Naive thymus-derived CD4-positive, alpha-beta T cell (primary cell): ENCODE measurements at places on chromosomes 5 and 9. TPM values are rescaled to one million over a fixed set of nuclear protein-coding genes. Genes with fewer than 3 reads are reported as not detected.

DNA sequence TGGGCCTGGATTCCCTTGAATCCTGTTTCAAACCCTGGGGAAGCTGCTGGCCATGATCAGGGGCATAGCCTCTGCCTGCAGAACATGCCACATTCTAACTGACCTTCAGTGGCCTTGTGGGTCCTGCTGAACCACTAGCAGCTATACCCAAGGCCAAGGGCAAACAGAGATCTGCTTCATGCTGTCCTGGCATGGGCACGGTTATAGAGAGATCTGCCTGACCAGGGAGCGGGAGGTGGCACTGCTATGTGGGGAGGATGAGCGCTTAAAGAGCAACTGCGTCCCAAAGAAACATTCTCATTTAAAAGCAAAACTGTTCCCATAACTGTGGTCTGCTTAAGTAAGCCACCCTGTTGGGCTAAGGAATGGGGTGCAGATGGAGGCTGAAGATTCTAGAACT, 36.5 kb upstream of the SYNPO start:
- no peak for DNase-seq

GRCh38 chr9:13444245-13445102, 165.0 kb upstream of the MPDZ start:
- DNase-seq, result no peak

DNA sequence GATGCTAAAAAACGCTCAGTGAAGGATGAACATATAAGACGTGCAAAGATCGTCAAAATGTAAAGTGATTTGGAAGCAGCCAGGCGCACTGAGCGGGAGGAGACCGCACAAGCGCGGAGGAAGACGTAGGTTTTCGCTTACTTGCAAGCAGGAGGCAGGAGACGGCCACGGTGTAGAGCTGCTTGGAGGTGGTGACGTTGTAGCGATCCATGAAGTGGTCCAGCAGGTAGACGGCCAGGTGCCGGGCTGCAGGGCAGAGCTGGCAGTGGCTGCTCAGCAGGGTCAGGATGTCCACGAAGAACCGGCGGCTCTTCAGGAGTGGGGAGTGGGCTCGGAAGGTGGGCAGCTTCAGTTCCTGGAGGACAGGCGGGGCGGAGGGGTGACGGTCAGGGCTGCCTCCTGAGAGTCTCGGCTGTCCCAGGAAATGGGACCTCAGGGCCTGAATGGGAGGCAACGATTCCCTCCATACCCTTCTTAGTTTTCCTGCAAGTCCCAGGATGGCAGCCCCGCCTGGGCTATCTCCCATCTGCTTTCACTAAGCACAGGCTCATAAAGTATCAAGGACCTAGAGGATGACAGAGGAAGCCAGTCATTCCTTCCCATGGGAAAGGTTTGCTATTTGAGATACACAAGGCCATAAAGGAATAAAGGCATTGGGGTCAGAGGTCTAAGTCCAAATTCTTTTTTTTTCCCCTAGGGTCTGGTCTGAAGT, 31.8 kb downstream of the CCNJL start:
- DNase-seq, result no peak

GRCh38 chr5:57007344-57007743, 55.4 kb upstream of the MIER3 start:
- no peak for DNase-seq

DNA sequence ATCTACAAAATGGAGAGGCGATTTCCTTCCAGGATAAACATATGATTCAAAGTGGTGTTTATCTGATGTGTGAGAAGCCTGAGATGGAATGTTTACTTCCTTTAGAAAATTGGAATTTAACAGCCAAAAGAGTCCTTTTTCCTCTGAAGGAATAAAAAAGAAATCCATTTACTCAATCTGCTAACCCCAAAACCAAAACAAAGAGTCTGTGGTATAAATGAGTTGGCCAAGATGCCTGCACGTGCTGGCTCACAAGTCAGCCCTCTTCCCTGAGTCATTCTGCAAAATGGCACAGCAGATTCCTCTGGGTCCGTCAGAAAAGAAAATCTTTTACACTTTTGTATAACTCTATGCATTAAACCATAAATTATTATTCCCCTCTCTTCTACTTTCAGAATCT, 60.8 kb downstream of the EBF1 start:
- no peak for DNase-seq

- DNase-seq, result no peak
Measured at GRCh38 chr5:96863949-96864584, 12.2 kb upstream of the ERAP2 start.

GRCh38 chr5:66856041-66856805, 260.0 kb downstream of the MAST4 start:
- DNase-seq, result no peak

GRCh38 chr9:76573905-76574760, 115.2 kb downstream of the GCNT1 start:
- DNase-seq, result no peak

- no peak for DNase-seq
Measured at GRCh38 chr5:57225553-57225952, 51.7 kb downstream of the GPBP1 start.

GHR gene
- not detected for total RNA-seq

IFNA21 gene
- total RNA-seq, result not detected

CDHR2 gene
- 1.0 TPM for total RNA-seq

DNA sequence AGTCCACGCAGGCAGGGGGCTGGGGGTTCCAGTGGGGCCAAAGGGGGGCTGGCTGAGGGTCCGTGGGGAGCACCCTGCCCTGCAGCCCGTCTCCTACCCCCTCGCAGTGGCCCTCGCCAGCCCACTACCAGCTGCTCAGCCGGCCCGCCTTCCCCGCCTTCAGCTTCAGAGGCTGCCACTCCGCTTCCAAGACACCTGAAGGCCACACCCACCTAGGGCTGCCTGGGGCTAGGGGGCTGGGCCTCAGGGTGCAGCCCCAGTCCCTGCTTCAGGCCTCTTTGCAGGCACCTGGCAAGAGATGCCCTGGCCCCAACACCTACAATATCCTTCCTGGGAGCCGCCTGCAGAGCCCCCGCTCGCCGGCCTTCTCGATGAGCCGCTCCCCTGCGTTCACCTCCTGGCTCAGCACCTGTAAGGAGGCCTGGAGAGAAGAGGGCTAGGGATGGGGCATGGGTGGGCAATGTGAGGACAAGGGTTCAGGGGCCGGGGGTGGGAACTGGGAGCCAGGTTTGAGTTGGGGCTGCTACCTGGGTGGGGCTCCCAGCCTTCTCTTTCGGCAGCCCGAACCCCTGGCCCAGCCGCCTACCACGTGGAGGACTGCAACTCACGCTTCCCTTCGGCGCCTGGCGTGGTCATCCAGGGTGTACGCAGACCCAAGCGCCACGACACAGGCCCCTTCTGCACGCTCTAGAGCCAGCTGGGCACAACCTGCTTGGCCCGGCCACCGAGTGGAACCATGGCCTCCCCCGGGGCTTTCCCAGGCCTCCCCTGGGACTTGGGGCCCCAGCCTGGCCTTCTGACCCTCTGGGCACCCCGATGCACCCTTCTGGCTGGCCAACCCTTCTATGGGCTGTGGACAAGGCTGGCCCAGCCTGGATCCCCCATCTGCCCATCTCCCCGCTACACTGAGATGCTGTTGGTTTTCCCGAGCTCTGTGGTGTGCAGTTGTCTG, 1.7 kb downstream of the STPG3 start:
- DNase-seq, result no peak

AGXT2 gene
- not detected in 2 replicates for total RNA-seq

DNA sequence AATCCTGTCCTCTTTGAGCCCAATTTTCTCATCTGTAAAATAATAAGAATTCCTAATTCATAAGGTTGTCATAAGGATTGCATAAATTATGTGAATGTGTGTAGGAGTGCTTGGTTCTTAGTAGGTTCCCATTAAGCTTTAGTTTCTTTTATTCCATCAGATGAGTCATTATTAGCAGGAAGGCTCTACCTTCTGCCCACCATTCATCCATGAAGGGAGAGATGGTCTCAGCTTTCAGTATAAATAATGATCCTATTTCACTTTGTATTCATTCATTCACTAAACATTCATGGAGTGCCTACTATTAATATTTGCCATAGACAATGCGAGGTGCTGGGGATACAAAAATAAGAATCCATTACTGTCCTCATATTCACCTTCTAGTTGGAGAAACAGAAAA, 3.0 kb downstream of the CMYA5 start:
- DNase-seq, result no peak

GRCh38 chr5:151233616-151234085, 9.8 kb upstream of the CCDC69 start:
- no peak for DNase-seq

ENHO gene
- not detected for total RNA-seq

SRA1 gene
- 45.5 TPM for total RNA-seq

- DNase-seq, result no peak
Measured at GRCh38 chr5:158679221-158679641, 420.5 kb downstream of the EBF1 start.

DNA sequence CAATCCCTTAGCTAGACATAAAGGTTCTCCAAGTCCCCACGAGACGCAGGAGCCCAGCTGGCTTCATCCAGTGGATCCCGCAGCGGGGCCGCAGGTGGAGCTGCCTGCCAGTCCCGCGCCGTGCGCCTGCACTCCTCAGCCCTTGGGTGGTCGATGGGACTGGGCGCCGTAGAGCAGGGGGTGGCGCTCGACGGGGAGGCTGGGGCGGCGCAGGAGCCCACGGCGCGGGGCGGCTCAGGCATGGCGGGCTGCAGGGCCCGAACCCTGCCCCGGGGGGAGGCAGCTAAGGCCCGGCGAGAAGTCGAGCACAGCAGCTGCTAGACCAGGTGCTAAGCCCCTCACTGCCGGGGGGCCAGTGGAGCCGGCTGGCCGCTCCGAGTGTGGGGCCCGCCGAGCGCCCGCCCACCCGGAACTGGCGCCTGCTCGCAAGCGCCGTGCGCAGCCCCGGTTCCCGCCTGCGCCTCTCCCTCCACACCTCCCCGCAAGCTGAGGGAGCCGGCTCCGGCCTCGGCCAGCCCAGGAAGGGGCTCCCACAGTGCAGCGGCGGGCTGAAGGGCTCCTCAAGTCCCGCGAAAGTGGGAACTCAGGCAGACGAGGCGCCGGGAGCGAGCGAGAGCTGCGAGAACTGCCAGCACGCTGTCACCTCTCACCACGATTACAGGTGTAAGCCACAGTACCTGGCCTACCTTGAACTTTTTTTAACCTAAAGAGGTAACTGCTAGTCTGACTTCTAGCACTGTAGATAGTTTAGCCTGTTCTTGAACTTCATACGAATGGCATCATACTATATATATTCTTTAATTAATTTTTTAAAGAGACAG, 35.5 kb downstream of the PTGS1 start:
- no peak for DNase-seq

DNA sequence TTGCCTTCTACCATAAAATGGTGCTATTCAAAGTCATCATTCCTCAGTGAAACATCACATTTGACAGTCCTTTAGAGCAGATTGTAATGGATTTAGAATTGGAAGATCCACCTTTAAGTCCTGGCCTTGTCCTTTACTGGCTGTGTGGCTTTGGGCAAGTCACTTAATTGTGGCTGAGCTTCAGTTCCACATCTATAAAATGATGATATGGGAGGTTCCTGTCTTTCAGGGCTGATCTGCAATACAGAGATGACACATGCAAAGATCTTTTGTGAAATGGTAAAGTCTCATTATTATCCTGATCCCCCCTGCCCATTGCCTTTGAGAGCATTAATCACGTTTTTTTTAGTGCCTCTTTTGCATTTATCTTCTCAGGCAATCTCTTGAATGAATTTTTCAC, 58.2 kb downstream of the ZFAND5 start:
- DNase-seq, result no peak

DNA sequence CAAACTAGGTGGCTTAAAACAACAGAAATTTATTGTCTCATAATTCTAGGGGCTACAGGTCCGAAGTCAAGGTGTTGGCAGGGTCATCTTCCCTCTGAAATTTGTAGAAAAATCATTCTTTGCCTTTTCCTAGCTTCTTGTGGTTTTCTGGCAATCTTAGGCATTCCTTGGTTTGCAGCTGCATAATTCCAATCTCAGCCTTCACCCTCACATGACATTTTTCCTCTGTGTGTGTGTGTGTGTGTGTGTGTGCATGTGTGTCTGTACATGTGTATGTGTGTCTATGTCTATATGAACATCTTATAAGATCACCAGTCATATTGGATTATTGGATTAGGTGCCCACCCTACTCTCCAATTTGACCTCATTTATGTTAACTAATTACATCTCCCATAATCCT, 330.6 kb downstream of the CHSY3 start:
- DNase-seq, result no peak

- DNase-seq, result no peak
Measured at GRCh38 chr5:137560420-137560819, 61.3 kb upstream of the SPOCK1 start.

- DNase-seq, result no peak
Measured at GRCh38 chr5:137598399-137598798, 99.3 kb upstream of the SPOCK1 start.

DNA sequence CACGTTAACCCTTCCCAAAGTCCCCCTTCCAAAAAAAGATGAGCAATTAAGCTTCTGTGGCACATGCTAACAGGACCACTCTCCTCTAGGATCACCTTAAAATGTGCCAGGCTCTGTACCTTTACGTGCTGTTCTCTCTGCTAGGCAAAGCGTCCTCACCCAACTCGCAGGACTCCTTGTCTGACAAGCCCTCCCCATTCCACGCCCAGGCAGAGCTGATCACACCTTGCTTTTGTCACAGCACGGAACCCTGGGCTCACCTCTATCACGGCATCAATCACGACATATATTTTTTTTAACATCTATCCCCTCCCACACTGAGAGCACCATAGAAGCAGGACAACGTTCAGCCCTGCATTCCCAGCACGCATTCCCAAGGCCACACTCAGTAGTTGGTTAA, 47.1 kb downstream of the CDK5RAP2 start:
- DNase-seq, result no peak

DNA sequence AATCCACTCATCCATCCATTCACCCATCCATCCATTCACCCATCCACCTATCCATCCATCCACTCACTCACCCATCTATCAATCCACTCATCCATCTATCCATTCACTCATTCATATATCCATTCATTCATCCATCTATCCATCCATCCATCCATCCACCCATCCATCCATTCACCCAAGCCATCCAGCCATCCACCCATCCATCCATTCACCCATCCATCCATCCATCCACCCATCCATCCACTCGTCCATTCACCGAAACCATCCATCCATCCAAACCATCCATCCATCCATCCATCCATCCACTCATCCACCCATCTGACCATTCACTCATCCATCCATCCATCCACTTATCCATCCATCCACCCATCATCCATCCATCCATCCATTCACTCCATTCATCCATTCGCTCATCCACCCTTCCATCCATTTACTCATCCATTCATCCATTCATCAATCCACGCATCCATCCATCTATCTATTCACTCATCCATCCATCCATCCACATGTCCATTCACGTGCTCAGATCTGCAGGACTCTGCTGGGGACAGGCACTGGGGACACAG, 6.6 kb downstream of the SLC9A3 start:
- no peak for DNase-seq

GRCh38 chr5:6749026-6749716, 35.9 kb downstream of the TENT4A start:
- DNase-seq, result no peak

GRCh38 chr9:4704129-4704528, 24.8 kb downstream of the CDC37L1 start:
- no peak for DNase-seq
